ENCODE measurements at places on chromosomes 12 and 14.

GRCh38 chr12:104852896-104853295, 105.2 kb downstream of the SLC41A2 start:
- no peak for DNase-seq

- DNase-seq = no peak
These were observed 34.7 kb upstream of the RTRAF start for GRCh38 chr14:51954657-51955056.

GRCh38 chr12:22396253-22396652, 61.7 kb upstream of the ST8SIA1 start:
- DNase-seq = no peak

DNA sequence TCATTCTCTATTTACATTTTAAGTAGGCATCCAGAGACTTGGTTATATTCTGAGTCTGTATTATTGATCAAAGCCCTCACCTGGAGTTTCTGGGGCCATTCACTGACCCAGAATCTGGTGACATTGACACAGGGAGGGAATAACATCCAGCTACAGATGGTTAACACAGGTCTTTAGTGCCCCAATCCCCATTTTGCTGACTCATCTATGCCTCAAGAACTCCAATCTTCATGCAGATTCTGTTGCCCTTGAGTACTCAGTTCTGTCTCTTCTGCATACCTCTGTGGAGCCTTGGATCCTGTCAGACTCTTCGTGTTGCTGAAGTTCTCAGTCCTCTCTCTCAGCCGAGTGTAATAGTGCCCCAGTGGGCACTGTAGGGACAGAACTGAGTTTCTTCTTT, 208.9 kb downstream of the RGS6 start:
- DNase-seq = no peak

DNA sequence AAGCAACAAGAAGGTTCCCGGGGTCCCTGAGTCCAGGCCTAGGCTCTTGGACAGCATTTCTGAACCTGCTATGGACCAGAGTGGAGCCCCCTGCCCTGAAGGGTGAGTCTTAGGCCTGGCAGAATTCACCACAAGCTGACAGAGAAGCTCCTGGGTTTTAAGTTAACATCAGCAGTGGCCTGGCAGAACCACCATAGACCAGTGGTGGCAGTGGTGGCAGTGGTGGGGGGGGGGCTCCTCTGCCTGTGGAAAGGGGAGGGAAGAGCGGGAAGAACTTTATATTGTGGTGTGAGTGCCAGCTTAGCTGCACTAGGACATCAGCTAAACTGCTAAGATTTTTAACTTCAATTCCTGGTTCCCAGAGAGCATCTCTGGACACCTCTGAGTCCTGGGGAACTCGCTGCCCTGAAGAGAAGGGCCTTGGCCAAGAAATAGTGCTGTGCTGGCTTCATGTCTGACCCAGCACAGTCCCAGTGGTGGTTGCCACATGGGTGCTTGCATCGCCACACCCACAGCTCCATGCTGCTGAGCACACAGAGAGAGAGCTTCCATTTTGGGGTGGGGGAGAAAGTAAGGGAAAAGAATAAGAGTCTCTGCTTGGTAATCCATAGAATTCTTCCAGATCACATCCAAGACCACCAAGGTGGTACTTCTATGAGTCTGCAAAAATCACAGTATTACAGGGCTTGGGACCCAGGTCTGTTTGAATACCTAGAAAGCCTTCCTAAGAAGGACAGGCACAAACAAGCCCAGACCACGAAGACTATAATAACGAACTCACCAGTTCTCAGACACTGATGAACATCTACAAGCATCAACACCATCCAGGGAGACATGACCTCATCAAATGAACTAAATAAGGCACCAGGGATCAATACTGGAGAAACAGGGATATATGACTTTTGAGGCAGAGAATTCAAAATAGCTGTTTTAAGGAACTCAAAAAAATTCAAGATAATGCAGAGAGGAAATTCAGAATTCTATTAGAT, 20.4 kb upstream of the RNF212B start:
- DNase-seq = no peak

DNA sequence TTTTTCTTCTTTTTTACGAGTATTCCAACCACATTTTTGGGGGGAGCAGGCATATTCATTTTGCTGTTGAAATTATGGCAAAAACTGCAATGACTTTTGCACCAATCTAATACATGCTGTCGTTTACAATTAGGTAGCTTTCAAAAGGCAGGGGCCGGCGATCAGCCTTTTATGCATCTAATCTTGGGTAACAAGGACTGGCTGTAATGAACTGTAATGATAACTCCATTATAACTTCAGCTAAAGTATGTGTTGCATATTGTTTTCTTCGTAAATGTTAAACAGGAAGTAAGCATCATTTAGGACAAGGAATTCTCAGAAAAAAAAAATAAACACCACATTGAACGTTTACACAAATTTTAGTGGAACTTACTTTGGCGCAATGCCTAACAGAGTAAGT, 30.3 kb upstream of the KLRF1 start:
- DNase-seq = no peak

DNA sequence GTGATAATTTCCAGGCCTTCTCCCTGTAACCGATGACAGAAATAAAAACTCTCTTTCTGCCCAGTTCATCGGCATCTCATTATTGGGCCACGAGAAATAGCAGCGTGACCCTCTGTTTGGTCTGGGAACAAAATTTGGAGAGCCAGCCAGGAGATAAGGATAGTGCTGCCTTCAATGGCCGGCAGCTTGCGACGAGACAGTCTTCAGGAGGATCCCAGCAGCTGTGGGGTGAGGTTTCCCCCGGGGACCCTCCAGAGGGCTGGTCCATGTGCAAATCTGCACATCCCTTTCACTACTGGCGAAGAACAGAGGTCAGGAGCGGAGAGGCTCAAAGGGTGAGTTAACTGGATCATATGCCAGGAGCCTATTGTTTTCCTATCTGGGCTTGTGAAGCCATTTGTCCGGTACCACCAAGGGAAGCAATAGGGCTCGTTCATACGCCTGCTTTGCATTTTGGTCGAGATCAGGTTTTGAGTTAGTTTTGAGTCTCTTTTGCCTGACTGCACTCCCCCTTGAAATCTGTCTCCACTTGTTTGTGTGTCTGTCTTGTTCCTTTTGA, 4.8 kb downstream of the SLC39A2 start:
- DNase-seq = no peak

All from right cardiac atrium (tissue), 5 donors.